NCI-H187 (cell line): ENCODE measurements at places on chromosomes 16 and 17.

DNA sequence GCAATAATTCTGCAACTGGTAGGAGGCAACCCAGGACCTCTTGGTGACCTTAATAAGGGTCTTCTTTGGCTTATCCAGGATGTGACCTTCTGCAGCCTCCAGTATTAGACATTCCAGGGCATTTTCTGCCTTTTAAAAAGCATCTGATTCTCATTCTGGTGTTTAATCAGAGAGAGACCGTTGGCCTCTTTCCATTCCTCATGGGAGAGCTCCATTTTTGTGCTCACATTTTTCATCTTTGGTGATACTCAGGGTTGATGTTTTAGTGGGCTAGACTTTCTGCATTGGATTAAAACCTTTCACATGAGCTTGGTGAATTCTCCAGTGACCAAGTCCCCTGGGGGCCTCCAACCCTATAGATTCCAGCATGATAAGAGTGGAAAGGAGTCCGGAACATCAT lies 150.2 kb upstream of the CACNG5 start:
- no peak for DNase-seq

DNA sequence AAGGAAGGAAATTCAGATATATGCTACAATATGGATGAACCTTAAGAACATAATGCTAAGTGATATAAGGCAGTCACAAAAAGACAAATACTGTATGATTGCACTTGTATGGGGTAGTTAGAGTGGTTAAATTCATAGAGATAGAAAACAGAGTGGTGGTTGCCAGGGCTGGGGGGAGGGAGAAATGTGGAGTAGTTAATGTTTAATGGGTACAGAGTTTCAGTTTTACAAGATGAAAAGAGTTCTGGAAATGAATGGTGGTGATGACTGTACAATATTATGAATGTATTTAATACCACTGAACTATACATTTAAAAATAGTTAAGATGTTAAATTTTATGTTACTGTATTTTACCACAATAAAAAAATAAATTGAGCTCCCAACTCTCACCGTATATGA lies 157.9 kb downstream of the TOX3 start:
- no peak for DNase-seq

GRCh38 chr17:13843862-13844635 lies 225.3 kb upstream of the COX10 start:
- no peak for DNase-seq

DNA sequence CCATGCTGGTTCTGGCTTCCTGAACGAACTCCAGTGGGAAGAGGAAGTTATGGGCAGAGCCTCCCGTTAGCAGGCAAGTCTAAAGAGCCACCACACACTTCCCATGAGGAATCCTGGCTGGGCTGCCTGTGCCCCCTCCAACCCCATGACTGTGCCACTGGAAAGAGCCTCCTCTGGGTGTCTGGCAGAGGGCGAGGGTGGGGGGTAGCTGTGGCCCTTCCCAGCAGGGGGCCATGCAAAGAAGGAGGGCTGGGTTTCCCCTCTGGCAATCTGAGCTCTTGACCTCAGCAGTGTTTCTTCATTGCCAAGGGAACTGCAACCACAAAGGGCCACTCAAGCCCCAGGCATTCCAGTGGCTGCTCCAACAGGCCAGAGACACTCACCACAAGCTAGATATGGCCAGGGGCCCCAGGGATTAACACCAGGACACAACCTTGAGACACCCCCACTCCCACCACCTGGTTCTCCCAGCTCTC lies 1.7 kb upstream of the RRAD start:
- no peak for DNase-seq

- no peak for DNase-seq
Measured at GRCh38 chr16:76265434-76266045, 11.7 kb upstream of the CNTNAP4 start.

DNA sequence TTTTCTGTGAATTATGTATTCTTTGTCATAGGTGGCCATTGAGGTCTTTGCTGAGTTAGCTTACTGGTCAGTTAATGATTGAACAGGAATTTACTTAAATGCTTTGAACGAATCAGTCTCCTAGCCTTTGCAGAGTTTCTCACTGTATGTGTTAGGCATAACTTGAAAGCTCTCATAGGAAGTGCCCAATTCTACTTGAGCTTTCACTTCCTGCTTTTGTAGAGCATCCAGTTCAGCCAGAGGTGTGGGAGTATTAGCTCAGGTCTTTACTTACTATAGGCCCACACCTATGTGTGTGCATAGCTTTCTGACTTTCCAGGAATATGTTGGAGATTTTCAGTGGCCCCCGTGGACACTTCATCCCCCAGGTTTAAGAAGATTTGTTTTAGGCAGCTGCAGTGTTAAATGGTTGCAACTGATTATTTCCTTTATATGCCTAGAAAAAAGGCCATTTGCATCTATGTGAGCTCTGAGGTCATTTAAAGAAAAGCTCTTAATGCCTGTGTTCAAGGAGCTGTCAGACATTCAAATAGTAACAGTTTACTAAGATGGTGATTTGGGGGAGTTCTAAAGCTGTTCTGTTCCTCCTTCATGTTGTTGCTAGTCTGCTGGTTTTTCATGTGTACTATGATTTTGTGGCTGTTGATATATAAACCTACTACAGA lies 62.3 kb downstream of the PHKB start:
- DNase-seq = no peak

- DNase-seq = no peak
Measured at GRCh38 chr16:85430523-85431421, 182.3 kb upstream of the GSE1 start.

GRCh38 chr16:10740000-10740844 lies 3.4 kb upstream of the NUBP1 start:
- DNase-seq = no peak

DNA sequence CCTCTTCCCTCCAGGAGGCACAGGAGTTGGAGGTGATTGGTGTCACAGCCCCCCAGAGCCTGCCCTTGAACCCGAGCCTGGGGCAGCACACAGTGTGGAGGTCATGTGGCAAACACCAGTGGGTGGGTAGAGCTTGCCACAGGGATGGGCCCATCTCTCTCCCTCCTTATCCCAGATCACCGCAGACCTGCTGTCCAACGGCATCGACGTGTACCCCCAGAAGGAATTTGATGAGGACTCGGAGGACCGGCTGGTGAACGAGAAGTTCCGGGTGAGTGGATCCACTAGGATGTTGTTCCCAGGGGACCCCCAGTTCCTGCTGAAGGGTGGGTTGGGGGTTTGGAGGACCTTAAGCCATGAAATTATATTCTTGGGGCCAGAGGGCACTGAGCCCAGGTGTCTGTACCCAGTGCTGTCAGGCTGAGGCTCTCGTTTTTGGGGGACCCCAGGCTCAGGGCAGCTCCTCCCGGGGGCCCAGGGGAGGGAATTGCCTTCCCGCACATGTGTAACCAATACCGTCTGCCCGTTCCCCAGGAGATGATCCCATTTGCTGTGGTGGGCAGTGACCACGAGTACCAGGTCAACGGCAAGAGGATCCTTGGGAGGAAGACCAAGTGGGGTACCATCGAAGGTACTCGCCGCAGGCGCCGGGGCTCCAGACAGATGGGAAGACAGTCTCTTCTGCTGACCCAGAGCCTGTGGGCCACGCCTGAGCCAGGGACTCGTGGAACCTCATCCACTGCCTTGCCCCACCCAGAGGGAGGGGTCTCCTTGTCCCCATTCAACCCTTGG lies 351.9 kb downstream of the SEC14L1 start:
- DNase-seq = no peak

DNA sequence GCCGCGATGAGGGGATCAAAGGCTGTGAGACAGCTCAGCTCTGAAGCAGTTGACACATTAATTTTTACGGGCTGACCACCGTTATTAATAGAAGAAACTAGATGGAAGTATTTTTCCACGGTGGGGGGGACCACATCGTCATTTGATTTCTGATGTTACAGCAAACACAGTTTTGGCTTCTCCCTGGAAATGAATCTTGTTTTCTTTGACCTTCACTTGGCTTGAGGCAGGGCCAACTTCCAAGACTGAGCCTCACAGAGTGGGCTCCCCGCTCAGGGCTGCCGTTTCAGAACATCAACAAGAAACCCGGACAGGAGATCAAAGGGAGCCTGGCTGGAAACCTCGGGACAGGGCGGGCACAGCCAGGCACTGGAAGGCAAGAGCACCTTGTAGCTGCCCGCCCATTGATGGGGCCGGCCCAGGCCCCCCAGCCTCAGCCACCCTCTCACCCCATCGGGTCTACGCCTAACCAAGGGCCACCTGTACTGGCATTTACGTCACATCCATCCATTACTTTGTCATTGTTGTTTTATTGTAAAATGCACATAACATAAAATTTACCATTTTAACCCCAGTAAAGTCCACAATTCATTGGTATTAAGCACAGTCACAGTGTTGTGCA lies 124.6 kb downstream of the C16orf95 start:
- DNase-seq = no peak

DNA sequence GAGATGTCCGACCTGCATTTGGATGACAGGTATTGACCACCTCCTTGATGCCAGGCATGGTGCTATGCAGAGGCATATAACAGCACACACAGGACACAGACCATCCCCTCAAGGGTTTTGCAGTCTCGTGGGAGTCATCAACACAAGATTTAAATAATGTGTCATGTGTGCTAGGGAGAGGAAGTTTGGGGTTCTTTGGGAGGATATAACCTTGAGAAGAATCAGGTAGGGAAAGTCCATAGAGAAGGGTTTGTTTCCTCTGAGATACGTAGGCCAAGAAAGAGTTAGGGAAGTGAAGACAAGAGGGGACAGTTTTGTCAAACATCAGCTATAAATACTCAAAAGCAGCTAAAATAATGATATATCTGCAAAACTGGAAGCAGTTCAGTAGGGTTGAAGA lies 215.9 kb upstream of the RBFOX1 start:
- DNase-seq = no peak
